ENCODE measurements at places on chromosomes 2 and 18. TPM values are rescaled to one million over a fixed set of nuclear protein-coding genes. Genes with fewer than 3 reads are reported as not detected.

DNA sequence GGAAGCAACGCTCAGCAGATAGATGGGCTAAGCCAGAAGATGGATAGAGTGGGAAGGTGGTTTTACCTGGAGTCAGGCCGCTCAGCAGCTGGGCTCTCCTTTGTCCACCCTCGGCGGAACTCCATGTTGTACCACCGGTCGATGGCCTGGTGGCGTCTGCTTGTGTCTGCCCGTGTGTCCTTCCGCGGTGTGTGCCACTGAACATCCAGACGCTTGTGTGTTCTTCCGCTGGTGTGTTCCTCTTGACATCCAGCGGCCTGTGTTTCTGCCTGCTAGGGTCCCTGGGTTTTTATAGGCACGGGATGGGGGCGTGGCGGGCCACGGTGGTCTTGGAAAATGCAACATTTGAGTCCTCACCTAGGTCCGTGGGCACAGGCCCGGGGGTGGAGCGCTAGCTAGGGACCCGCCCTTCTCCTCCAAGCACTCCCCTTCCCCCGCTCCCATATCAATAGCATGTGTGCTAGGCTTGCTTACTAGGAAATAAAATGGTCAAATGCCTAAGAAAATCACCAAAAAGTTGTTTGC lies 1431.7 kb upstream of the ACVR2A start:
- no peak for DNase-seq

GRCh38 chr18:60311676-60312360 lies 60.8 kb downstream of the MC4R start:
- no peak for DNase-seq

- DNase-seq: no peak
These were observed 39.9 kb downstream of the TMEM178A start for GRCh38 chr2:39705638-39706037.

- no peak for DNase-seq
These were observed 58.3 kb downstream of the EML4 start for GRCh38 chr2:42227491-42227890.

DNA sequence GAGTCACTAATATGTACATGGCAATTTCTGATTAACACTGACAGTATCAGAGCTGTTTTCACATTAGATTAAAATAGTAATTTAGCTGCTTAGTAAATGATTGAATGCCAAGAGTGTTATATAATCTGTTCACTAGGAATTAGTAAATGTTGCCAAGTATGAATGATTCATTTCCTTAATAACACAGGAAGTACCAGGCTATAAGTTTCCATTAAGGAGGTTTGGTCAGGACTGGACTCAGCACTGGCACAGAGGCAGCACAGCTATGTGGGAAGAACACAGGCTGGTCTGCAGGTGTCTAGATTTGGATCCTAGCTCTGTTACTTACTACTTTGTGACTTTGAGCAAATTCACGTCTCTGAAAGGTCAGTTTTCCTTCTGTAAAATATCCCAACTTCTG lies 97.2 kb downstream of the TDRD15 start:
- DNase-seq: no peak

GRCh38 chr2:132909427-132909826 lies 239.4 kb upstream of the LYPD1 start:
- no peak for DNase-seq

GRCh38 chr18:26992926-26993325 lies 127.4 kb upstream of the AQP4 start:
- DNase-seq: no peak

GRCh38 chr2:113757138-113757657 lies 756 bp upstream of the SLC35F5 start:
- DNase-seq: no peak

DNA sequence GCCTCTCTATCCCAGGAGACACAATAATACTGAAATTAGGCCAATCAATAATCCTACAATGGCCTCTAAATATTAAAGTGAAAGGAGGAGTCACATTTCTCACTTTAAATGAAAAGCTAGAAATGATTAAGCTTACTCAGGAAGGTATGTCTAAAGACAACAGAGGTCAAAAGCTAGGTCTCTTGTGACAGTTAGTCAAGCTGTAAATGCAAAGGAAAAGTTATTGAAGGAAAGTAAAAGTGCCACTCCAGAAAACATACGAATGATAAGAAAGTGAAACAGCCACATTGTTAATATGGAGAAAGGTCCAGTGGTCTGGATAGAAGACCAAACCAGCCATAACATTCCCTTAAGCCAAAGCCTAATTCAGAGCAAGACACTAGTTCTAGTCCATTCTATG lies 9.5 kb downstream of the SESTD1 start:
- no peak for DNase-seq

DNA sequence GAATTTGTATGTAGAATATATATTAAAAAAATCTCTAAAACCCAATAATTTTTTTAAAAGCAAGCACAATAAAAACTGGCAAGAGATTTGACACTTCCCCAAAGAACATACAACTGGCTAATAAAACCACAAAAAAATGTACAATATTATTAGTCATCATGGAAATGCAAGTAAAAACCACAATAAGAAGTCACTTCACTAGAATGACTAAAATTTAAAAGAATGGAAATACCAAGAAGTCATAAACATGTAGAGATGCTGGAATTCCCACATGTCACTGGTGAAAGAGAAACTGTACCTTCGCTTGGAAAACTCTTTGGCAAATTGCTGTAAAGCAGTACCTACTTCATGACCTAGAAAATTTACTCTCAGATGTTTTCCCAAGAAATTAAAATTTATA lies 43.4 kb upstream of the KYNU start:
- DNase-seq: no peak

- DNase-seq: no peak
These were observed 1.5 kb downstream of the GALNT1 start for GRCh38 chr18:35582899-35583558.

DNA sequence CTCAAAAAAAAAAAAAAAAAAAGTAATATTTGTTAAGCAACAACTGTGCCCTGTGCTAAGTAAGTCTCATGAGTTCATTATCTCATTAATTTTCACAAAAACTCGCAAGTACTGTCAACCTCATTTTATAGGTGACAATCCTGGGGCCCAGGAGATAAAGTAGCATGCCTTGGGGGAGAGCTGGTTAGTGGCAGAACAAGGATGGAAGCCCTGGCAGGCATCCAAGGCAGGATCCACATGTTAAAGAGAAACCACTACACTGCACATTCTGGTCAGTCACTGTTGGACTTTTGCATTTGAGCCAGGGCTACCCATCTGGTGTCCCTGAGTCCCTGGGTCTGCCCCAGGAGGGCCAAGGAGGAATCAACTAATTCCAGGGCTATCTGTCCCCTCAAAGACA lies 54.6 kb downstream of the ZFP36L2 start:
- no peak for DNase-seq

- DNase-seq: no peak
These were observed 45.9 kb downstream of the PXDN start for GRCh38 chr2:1698188-1698945.

GRCh38 chr2:37843556-37843955 lies 81.5 kb upstream of the RMDN2 start:
- no peak for DNase-seq

MBOAT2 gene
- total RNA-seq: 129 TPM

LYG2 gene
- total RNA-seq: not detected

GPR39 gene
- total RNA-seq: 4.3 TPM

CMPK2 gene
- total RNA-seq: 7.0 TPM

KATNAL2 gene
- total RNA-seq: 5.0 TPM

CRYBA2 gene
- total RNA-seq: not detected

Data from cerebellum (tissue), 4 donors.